Hippocampal formation (tissue), 2 donors: ENCODE measurements at places on chromosomes 7 and 10.
A peak's percentile ranks its signal among the peaks of the same experiment; 100 is the strongest.

GRCh38 chr7:10662491-10662890 is 311.2 kb upstream of the PHF14 start:
- DNase-seq, result no peak

DNA sequence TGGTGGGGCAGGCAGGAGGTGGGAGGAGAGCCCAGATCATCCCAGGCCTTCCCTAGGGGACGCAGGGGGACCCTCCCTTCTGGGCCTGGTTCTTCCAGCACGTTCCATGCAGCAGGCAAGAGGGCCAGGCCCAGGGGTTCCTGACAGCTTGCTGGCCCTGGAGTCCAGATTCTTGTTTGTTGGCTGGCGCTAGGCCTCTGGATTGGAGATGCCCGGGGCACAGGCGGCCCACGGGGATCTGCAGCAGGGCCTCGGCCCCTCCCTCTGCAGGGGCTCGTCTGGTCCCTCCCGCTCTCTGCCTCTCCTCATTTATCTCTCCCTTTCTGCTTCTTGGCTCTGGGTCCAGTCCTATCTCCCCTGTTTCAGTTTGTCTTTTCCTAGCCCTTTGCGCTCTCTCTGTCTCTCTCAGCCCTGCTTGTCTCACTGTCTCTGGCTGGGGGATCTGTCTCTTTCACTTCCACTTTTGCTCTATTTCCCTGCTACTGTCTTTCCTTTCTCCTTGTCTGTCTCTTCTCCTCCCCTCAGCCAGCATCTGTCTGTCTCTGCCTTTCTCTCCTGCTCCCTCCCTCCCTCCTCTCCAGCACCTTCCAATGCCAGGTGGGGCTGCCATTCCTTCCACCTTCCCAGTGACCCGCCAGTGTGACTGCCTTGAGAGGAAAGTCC is 1.1 kb upstream of the AQP1 start:
- DNase-seq, result no peak

GRCh38 chr10:74437822-74438221 is 286.8 kb downstream of the ADK start:
- no peak for DNase-seq

DNA sequence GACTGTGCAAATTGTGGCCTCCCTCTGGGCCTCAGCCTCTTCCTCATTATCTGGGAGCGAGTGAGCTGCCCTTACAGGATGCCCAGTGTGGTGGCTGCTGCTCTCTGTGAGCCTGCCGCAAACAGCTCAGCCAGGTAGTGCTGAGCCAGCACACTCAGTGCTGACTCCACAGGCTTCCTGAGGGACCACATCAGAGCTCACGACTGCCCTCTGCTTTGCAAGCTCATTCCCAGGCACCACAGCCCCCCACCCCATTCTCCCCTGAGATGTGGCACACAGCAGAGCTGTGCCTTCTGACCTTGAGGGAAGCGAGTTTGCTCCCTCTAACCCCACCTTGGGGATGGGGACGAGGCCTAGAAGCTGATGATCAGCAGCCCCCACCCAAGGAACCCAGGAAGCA is 230.5 kb upstream of the PPP2R2D start:
- DNase-seq, result no peak

- no peak for DNase-seq
Measured at GRCh38 chr10:63554657-63555056, 33.5 kb downstream of the REEP3 start.

- no peak for DNase-seq
Measured at GRCh38 chr10:3658766-3659165, 126.2 kb downstream of the KLF6 start.

DNA sequence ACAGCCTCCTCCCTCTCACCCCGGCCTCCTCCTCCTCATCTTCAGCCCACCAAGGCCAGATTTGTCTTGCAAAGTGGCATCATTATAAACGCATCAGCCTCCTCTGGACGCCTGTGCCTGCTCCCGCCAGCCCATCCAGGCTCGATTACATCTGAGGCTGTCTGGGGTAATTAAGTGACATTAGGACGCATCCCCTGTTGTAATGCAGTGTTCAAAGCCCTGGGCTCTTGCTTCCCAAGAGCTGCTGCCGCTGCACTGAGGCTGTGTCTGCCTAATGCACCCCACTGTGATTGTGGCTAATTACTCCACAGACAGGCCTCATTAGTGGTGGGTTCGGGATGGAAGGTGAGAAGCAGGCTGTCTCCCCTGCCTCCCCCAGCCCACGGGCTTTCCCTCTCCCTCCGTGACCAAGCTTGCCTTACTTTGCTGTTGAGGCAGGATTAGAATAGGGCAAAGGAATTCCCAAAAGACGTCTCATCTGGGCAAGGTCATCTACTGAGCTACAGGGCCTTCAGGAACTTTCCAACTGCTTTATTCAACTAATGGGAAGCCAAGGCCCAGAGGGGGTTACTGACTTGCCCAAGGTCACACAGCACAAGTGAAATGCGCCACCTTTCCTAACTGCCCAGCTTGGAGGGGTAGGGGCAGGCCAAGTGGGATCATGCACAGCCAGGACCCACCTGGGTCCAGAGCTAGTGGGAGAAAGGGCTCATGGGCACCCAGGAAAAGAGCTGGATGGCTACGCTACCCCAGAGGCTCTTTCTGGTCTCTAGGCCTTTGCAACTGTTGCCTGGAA is 66.2 kb upstream of the PCBD1 start:
- DNase-seq, result no peak

DNA sequence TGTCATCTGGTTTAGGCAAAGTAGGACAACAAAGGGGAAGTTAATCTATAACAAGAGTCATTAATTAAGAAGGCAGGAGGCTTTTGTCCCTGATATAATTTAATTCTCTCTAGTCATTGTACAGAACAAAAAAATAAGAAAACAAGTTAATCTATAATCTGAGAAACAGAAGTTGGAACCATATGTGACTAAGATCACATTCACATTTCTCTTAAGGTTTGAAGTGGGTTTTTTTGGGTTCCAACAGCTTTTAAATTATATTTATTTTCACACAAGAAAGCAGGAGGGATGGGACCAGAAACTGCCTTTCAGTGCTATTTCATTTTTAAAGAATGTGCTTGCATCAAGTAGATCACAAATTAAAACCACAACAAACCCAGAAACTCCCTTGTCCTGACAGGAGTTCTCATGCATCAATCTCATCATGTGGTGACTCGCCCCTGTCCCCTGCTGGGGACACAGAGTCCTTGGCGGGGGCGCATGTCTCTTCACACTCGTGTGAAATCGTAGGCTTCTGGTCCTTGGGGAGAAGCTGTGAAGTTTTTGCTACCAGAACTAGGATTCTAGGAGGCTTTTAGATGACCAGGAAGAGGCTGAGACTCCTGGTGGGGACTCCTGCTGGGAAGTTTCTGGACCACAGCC is 10.1 kb upstream of the OPN4 start:
- DNase-seq, result no peak

DNA sequence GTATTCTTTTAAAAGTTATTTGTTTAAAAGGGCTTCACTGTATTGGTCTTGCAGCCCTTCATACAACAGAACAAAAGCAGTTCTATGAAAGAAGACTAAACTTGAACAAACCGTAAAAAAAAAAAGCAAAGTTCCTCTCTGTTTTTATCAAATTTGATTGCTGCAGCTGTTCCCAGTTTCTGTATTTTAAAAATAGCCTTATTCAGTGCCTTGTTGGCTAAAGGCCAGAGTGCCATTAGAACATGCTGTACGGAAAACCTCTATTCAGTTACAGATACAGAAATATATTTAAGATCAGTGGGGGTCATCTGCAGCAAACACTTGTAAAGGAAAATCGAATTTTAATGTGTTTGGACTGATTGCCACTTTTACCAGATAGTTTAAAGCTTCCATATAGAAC is 207.8 kb upstream of the ETV1 start:
- no peak for DNase-seq

- no peak for DNase-seq
Measured at GRCh38 chr10:30542001-30542894, 87.3 kb downstream of the LYZL2 start.

DNA sequence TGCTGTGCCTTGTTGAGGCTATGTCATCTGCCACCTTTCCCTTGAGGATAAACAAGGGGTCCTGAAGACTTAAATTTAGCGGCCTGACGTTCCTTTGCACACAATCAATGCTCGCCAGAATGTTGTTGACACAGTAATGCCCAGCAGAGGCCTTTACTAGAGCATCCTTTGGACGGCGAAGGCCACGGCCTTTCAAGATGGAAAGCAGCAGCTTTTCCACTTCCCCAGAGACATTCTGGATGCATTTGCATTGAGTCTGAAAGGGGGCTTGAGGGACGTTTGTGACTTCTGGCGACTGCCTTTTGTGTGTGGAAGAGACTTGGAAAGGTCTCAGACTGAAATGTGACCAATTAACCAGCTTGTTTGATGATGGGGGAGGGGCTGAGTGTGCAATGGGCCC is 52.5 kb downstream of the VWA2 start:
- no peak for DNase-seq

DNA sequence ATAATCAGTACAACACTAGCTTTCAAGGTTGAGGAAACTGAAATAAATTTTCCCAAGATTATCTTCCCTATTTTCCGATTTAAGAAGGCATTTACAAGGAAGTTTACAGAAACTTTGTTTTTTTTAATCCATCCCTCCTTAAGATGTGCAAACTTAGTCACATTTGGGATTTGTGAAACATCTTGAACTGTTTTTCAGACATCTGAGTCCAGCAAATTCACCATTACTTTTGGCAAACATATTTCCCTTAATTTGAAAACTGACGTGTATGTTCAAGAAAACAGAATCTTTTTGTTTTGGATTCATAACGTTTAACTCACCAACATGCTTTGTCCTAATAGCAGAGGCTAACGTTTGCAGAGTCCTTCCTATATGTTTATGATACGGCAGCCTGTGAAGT is 19.5 kb downstream of the GLI3 start:
- DNase-seq, result no peak

GRCh38 chr7:103445228-103446048 is 569 bp downstream of the SLC26A5 start:
- no peak for DNase-seq

DNA sequence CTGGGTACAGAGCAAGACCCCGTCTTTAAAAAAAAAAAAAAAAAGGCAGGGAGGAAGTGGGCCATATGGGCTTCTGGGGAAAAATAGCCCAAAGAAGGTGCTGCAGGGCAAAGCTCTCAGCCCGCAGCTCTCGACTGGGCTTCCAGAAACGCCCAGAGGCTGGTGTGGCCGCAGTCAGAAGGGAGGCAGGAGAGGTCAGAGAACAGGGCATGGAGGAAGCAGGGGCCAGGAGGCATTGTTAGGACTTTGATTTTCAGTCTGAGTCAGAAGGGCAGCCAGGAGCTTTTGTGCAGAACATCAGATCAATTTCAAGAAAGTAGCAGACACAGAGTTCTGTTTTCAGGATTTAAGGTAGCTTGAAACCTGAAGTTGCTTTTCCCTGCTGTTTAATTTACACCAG is 35.3 kb upstream of the CYTH3 start:
- no peak for DNase-seq

DNA sequence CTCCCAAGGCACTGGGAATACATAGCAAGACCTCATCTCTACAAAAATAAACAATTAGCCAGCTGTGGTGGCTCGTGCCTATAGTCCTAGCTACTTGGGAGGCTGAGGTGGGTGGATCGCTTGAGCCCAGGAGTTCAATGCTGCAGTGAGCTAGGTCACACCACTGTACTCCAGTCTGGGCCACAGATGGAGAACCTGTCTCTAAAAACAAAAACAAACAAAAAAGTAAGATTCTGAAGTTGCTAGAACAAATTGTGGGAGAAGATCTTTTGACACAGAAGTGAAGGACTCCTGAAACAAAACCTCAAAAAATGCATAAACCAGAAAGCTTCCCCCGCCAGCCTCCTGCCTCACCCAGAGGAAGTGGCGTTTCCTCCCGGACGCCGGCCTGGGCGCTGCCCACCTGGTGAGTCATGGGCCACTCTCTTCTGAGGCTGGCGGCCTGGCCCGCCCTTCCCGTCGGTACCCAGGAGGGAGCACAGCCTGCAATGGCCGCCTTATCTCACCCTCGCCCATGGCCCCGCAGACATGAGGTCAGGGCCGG is 25.4 kb upstream of the ELN start:
- DNase-seq, result no peak

DNA sequence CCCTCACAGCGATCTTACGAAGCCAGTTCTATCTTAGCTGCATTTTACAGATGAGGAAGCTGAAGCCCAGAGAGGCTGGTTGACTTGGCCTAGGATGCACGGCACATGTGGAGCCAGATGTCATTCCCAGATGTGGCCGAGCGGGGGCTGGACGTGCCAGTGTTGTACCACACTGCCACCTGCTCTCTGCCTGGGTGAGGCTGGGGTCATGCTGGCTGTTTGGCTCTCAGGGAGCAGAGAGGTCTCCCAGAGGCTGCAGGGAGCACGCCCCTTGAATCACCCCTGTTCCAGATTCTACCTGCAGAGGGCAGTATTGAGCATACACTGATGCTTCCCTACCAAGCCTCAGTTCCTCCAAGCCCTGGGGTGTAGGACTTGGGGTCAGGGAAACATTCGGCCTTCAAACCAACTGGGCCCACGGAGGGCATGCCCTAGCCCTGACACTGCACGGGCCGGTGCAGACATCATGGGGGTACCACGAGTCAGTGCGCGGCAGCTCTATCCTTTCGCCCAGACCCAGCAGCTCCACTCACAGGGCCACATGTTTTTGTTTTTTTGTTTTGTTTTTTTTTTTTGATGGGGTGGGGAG is 3.8 kb upstream of the GTF2IRD1 start:
- DNase-seq, result peak; percentile 17

DNA sequence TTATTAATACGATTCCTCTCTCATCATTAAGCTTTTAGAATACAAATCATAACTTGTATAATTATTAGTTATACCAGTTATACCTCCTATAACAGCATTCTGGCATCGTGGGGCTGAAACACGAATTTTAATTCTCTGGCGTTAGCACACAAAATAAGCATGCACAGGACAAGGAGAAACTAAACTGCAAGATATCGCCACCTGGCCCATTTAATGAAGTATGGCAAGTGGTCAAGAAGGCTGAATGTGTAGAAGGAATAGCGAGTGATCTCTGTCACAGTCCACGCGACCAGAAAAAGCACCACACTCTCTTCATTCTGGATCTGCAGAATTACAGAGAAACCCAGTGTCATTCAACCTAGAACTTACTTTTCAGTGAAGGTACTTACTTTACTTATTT is 18.1 kb downstream of the HACD1 start:
- DNase-seq, result no peak
